Breast epithelium (tissue), 4 donors: ENCODE measurements at places on chromosomes 16 and 17.
A peak's percentile ranks its signal among the peaks of the same experiment; 100 is the strongest.

- H3K27me3 ChIP-seq = no peaks in the 10 kb centered on the region
- no peak for DNase-seq
- H3K4me3 ChIP-seq = no peak overlapping the region
- no peak overlapping the region for H3K27ac ChIP-seq
Observed at GRCh38 chr17:68832109-68832802, 122.9 kb downstream of the ABCA8 start.

DNA sequence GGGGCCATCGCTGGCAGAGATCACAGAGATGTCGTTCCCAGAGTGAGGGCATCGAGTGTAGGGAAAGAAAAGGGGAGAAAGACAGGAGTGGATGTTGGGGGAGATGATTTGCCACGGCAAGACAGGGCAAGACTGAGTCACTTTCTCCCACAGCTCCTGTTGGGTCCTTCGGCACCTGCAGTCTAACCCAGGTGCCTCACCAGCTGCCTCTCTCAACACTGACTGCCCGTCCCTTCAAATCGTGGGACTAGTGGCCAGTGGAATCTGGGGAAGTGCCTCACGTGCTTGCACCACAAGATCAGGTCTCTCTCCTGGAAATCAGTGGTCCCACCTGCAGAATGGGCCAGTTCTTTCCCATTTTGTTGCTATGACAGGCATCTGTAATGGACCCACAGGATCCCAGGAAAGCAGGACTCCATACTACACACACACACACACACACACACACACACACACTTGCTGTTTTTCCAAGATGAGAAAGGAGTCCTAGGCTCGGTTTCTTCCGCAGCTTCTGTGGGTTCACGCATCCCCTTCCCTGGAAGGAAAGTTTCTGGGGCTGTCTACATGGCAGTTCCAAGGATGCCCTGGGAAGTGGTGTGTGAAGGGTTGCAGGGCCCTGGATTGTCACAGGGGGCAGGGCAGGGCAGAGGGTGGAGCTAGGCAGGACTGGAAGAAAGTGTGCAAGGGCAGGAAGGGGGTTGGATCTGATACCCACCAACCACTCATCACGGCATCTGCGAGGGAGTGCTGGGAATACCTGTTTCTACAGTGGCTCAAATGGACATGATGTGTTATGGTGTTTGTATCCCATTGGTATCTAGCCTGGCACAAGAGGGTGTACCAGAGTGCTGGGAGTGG lies 10.2 kb upstream of the CBX8 start:
- peaks cover 98% of the 10 kb centered on the region for H3K27me3 ChIP-seq
- H3K4me1 ChIP-seq = peaks cover 23% of the 10 kb centered on the region
- no peaks in the 10 kb centered on the region for H3K36me3 ChIP-seq
- no peak overlapping the region for H3K27ac ChIP-seq

DNA sequence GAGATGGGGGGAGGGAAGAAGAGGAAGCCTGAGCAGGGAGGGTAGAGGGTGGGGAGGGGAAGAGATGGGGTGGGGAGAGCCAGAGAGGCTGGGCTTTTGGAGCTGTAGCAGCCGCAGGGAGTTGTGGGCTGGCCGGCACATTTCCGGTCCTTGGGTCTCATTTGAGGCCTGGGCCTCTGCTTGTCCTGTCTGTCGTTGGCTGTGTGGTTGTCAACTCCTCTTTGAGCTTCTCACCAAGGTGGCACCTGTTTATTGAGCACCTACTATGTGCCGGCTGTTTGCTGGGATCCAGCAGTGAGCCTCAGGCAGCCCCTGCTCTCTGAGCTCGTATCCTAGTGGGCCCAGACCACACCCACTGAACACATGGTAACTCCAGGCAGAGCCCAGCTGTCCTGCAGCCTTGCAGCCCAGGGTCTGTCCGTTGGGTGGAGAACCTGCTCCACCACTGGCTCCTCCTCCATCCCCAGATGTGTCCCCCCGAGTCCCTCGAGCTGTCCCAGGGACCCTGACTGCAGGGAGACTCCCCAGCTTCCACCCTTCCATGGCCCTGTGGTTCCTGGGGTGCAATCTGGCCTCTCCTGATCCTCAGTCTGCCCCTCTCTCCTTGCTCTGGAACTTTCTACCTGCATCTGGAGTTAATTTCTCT lies 164.9 kb downstream of the IRF8 start:
- no peak for DNase-seq
- H3K27ac ChIP-seq = no peak overlapping the region
- H3K36me3 ChIP-seq = no peaks in the 10 kb centered on the region
- H3K4me1 ChIP-seq = no peaks in the 10 kb centered on the region
- no peak overlapping the region for H3K4me3 ChIP-seq

GRCh38 chr17:45020354-45021138 lies 30.9 kb downstream of the DCAKD start:
- H3K4me3 ChIP-seq = no peak overlapping the region
- H3K4me1 ChIP-seq = peaks cover 13% of the 10 kb centered on the region
- no peaks in the 10 kb centered on the region for H3K36me3 ChIP-seq
- peak overlapping the region; percentile 87 for H3K27ac ChIP-seq
- H3K27me3 ChIP-seq = no peaks in the 10 kb centered on the region

DNA sequence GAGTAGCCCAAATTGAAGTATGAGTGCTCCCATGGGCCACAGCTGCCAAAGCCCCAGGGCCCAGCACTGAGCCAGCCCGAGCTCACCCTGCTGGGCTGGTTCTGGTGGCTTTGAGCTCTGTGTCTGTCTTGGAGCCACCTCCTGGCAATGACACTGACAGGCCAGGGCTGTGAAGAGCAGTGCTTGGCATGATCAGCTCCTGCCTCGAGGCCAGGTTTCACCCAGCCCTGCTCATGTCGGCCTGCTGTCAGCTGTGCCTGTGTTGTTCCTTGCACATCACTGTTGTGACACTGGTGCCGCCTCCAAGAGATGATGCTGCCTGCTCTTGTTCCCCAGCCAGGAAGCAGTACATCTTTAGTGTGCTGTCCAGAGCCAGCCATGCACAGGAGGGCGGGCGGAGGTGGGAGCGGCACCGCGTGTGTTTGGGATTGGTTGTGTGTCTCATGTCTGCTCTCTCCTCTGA lies 26.0 kb downstream of the PLD6 start:
- peak; percentile 90 for DNase-seq
- H3K4me1 ChIP-seq = no peaks in the 10 kb centered on the region
- no peak overlapping the region for H3K4me3 ChIP-seq
- H3K27me3 ChIP-seq = no peaks in the 10 kb centered on the region

- H3K27ac ChIP-seq = no peak overlapping the region
- H3K27me3 ChIP-seq = peaks cover 5% of the 10 kb centered on the region
- no peak for DNase-seq
- no peaks in the 10 kb centered on the region for H3K36me3 ChIP-seq
- H3K4me1 ChIP-seq = peaks cover 7% of the 10 kb centered on the region
- no peak overlapping the region for H3K4me3 ChIP-seq
Observed at GRCh38 chr17:74866198-74866835, 6.5 kb downstream of the FDXR start.

DNA sequence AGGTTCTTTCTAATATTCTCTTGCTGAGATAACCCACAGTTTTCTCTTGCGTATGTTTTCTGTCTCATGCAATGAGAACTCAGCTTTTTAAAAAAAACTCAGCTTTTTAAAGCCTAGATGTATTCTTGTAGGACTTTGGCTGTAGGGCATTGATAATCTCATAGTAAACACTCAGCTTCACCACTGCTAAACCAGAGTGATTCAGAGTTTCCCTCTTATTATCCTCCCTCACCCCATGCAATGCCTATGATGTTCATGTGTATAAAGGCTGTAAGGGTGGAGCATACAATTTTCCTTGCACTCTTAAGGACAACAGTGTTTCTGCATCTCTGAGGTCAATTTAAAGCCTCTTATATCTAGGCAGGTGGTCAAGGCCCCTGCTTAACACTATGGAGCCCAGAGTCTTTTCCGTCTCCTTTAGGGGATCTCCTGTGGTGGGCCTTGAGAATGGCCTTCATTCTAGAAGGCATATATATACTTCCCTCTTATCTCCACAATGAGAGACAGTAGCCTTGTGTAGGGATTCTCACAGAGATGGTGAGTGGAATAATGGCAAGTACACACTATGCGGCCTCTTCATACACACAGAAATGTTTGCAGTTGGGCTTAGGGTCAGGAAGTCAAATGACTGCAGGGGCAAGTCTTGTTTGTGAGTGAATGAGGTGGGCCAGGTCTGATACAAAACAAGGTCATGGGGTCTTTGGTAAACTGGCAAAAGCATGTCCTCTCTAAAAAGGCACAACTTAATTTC lies 279.6 kb downstream of the HS3ST3A1 start:
- no peak overlapping the region for H3K4me3 ChIP-seq
- no peak for DNase-seq
- no peaks in the 10 kb centered on the region for H3K27me3 ChIP-seq
- H3K36me3 ChIP-seq = no peaks in the 10 kb centered on the region
- H3K27ac ChIP-seq = no peak overlapping the region
- no peaks in the 10 kb centered on the region for H3K4me1 ChIP-seq

DNA sequence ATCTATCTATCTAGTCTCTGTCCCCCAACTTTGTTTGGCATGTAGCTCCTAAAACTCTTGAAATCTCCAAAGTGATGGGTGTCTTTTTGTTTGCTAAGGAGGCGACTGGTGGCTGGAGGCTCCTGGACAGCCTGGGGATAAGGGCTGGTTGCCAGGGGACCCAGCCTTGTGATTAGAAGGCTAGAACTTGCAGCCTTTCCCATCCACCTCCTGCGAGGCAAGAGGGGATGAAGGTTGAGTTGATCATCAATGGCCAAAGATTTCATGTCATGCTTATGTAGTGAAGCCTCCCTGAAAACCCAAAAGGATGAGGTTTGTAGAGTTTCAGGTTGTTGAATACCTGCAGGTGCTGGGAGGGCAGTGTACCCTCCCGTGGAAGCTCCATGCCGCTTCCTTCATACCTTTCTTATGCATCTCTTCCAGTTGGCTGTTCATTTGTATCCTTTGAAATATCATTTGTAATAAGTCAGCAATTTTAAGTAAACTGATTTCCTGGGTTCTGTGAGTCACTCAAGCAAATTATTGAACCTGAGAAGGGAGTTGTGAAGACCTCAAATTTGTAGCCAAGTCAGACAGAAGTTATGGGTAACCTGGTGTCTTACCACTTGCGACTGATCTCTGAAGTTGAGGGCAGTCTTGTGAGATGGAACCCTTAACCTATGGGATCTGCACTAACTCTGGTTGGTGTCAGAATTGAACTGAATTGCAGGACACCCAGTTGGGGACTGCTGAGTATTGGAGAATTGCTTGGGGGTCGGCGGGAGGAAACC lies 202.4 kb downstream of the SEC14L1 start:
- DNase-seq = no peak
- H3K27me3 ChIP-seq = no peaks in the 10 kb centered on the region
- H3K27ac ChIP-seq = no peak overlapping the region
- no peaks in the 10 kb centered on the region for H3K4me1 ChIP-seq

- H3K27me3 ChIP-seq = no peaks in the 10 kb centered on the region
- DNase-seq = no peak
- H3K4me1 ChIP-seq = no peaks in the 10 kb centered on the region
- no peaks in the 10 kb centered on the region for H3K36me3 ChIP-seq
- H3K4me3 ChIP-seq = no peak overlapping the region
- no peak overlapping the region for H3K27ac ChIP-seq
Observed at GRCh38 chr17:44633998-44634397, 22.3 kb upstream of the MEIOC start.

GRCh38 chr17:76268015-76268749 lies 3.0 kb downstream of the UBALD2 start:
- peak overlapping the region; percentile 52 for H3K4me3 ChIP-seq
- H3K4me1 ChIP-seq = peaks cover 47% of the 10 kb centered on the region
- DNase-seq = no peak
- H3K36me3 ChIP-seq = no peaks in the 10 kb centered on the region
- no peaks in the 10 kb centered on the region for H3K27me3 ChIP-seq

DNA sequence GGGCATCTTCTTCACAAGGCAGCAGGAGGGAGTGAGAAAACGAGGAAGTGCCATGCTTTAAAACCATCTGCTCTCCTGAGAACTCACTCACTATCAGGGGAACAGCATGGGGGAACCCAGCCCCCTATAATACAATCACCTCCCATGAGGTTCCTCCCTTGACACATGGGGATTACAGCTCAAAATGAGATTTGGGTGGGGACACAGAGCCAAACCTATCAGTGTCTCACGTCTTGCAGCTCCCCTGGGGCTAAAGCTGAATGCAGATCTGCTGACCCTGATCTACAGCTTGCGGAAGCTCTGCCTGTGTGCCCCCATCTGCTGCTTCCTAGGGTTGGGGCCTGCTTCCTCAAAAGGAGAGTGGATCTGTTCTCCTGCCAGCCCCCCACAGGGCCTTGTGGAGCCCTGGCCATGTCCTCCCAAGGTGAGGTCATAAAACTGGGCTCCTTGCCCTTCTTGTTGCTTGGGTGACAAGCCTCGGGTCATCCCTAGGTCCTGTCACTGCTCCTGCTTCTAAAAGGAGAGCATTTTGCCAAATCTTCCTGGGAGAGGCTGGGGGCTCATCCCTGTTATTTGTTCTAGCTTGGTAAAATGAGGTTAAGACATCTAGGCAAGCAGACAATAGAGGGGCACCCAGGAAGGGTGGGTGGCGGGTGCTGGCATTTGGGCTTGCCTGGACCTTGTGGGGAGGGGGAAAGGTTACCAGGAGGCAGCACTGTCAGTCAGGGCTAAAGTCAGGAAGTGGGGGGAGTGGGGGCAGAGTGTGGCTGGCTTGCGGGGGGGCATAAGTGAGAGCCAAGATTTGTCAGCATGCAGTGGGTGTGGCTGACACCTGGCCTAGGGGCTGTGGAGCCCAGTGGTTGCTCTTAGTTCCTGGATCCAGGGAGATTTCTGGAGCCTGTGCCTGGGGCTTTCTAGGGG lies 16.0 kb downstream of the KRT33A start:
- no peaks in the 10 kb centered on the region for H3K36me3 ChIP-seq
- peak overlapping the region; percentile 64 for H3K27ac ChIP-seq
- H3K4me3 ChIP-seq = no peak overlapping the region
- no peak for DNase-seq

DNA sequence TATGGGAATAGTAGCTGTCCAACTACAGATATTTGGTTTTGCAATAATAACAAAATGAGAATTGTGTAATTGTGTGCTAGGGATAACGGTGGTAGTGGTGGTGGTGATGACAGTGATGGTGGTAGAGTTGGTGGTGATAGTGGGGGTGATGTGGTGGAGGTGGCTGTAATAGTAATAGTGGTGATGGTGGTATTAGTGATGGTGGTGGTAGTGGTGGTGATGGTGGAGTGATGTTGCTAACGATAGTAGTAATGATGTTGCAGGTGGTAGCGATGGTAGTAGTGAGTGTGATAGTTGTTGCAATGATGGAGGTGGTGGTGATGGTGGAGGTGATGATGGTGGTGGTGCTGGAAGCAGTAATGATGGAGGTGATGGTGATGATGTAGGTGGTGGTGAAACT lies 94.4 kb downstream of the HS3ST3B1 start:
- DNase-seq = no peak
- no peak overlapping the region for H3K4me3 ChIP-seq
- no peak overlapping the region for H3K27ac ChIP-seq
- H3K36me3 ChIP-seq = no peaks in the 10 kb centered on the region
- H3K27me3 ChIP-seq = no peaks in the 10 kb centered on the region
